ENCODE measurements at places on chromosomes 16 and 17. TPM values are rescaled to one million over a fixed set of nuclear protein-coding genes. Genes with fewer than 3 reads are reported as not detected.

Gene CHD9NB
- total RNA-seq: not detected

Gene ST6GALNAC1
- 0.83 TPM for total RNA-seq

Gene HSPB9
- 0.27 TPM for total RNA-seq

Gene NME2
- 443 TPM for total RNA-seq

Gene C1QTNF8
- total RNA-seq: not detected

Gene OR3A3
- total RNA-seq: not detected

Measured in sigmoid colon (tissue), 7 donors.